ENCODE measurements at places on chromosomes 5 and 9. TPM values are rescaled to one million over a fixed set of nuclear protein-coding genes. Genes with fewer than 3 reads are reported as not detected.

Gene CNTRL
- 3.3 TPM for total RNA-seq

Gene ADAMTSL1
- 531 TPM for total RNA-seq

Gene RUSC2
- 22.6 TPM for total RNA-seq

Gene SIMC1
- total RNA-seq = 9.4 TPM

Gene FBXL7
- total RNA-seq = 5.3 TPM

Gene MCTP1
- total RNA-seq = 17.3 TPM

Gene NFIB
- total RNA-seq = 16.4 TPM

Gene BTNL9
- total RNA-seq = not detected

Gene SNX2
- total RNA-seq = 81.1 TPM

Gene WDR38
- not detected for total RNA-seq

Gene LCN15
- not detected for total RNA-seq

All from smooth muscle cell of the umbilical artery (primary cell).